CD4-positive, alpha-beta T cell treated with Interleukin-17A for 4 hours (primary cell): ENCODE measurements at places on chromosomes 6 and 20.

GRCh38 chr6:366389-367297, 24.9 kb upstream of the IRF4 start:
- DNase-seq: no peak

- DNase-seq: no peak
Observed at GRCh38 chr6:148470156-148470555, 127.5 kb downstream of the SASH1 start.

DNA sequence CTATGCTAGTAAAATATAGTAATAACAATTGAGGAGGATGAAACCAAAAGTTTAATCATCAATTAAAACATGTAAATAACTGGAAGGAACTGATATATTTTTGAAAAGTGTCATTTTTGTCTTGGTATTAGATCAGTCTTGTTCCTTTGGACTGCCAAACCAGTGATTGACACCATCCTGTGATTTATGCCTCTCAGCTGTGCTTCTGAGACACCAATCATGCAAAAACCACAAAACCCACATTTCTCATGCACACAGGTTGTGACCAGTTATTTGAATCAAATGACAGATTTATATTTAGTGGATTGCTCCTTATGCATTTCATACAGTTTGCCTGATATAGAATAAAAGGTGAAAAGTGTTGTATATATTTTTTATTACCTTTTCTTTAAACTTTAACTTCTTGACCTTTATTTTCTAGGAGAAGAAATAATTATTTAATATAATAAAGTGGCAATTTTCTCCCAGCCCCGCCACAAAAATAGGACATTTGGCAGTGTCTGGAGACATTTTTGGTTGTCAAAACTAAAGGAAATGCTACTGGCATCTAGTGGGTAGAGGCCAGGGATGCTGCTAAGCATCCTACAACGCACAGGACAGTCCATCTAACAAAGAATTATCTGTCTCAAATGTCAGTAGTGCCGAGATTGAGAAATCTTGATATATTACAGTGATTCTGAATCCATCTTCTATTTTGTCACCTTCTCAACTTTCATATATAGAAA, 383.6 kb downstream of the BCKDHB start:
- DNase-seq: no peak

- DNase-seq: no peak
Observed at GRCh38 chr6:143961066-143961465, 47.0 kb downstream of the PLAGL1 start.

- DNase-seq: no peak
Observed at GRCh38 chr6:161444464-161444863, 170.6 kb upstream of the AGPAT4 start.

DNA sequence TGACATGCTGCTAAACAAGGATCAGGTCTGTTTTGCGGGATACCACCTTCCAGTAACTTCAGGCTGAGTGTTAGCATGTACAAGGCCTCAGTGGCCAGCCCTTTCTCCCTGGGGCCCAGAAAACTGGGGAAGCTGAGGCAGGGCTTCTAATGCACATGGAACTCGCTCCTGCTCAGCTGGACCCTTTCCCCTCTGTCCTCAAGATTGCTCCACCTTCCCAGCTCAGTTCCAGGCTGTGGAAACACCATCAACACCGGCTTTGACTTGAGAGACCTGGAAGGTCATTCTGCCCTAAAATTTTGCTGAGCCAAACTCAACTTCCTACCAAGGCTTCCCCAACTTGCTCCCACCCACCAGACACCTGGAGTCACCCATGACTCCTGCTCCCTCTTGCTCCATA, 4.2 kb upstream of the BLCAP start:
- DNase-seq: no peak

- peak; percentile 68 for DNase-seq
Observed at GRCh38 chr20:44651684-44652423, at the start of gene ADA. TSS of gene ADA (minus strand) at chr20:44651699. CDS start at chr20:44651607, 92 bp downstream.

DNA sequence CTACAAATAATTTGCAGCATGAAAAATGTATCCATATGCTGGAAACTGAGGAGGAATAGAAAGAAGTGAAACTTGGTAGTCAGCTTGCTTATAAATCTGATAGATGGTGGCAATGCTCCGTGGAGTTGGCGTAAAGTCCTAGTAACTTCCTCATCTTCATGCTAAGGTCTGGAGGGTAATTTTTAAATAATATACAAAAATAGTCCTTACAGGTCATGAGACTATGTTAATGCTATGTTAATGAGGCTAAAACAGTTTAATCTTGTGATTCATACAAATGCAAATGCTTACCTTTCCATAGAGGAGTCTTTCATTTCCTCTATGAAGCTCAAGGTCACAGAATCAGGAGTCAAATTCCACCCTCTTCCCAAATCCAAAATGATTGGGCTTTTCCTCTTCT, 9.4 kb upstream of the CRIP3 start:
- no peak for DNase-seq

- peak; percentile 47 for DNase-seq
Observed at GRCh38 chr6:35415065-35415891, 36.9 kb upstream of the FANCE start.

- no peak for DNase-seq
Observed at GRCh38 chr20:63747622-63748069, 8.1 kb downstream of the SLC2A4RG start.

DNA sequence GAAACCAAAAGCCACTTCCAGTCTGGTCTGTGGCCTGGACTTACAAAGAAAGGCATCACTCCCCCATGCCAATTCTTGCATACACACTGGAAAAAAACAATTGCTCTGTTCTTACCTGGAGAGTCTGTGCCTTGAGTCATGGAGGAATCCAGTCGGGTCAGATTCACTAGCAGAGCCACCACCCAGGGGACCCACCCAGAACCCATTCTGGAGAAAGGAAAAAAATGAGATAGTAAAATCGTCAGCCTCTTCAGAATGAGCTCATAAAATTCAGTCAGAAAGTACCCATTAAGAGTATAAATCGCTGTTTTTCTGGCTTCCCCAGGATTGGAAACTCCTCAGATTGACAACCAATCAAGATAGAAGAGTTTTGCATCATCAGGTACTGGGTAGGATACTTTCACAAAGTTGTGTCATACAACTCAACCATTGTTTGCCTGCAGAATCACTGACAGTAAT, at the start of gene HLA-DOB:
Gene HLA-DOB (minus strand): TSS at position 257 of the 459 bp plus-strand sequence. CDS start 51 bp downstream, at position 206.
- no peak for DNase-seq

DNA sequence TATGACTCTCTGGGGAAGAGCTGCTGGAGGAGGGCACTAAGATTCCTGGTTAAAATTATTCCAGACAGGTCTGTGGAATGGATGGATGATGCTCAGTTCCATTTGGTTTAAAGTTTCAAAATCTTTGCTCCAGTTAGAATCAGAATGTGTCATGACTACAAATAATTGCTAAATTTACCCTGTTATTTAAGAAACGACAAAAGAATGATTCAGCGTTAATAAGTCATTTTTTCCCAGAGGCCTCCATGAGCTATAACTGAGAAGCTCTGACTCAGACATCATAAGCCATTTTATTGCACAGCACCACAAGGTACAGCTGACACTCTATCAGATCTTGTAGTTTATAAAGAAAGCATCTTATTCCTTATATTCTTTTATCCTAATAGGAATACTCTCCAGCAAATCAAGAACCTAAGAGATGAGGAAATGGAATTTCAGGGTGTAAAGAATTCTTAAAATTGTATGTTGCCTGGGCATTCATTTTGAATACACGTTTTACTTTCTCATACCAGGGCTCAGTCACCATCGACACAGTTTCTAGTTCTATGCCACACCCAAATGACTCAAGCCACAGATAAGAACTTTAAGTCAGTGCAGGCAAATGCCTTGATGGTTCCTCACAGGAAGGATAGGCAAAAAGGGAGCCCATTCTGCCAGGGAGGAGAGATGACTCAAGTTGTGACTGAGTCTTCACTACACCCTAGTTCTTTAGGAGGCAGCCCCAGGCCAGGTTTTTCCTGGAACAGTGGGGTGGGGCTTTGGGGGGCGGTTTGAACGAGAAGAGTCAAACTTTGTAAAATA, 636.0 kb downstream of the MMUT start:
- DNase-seq: no peak

DNA sequence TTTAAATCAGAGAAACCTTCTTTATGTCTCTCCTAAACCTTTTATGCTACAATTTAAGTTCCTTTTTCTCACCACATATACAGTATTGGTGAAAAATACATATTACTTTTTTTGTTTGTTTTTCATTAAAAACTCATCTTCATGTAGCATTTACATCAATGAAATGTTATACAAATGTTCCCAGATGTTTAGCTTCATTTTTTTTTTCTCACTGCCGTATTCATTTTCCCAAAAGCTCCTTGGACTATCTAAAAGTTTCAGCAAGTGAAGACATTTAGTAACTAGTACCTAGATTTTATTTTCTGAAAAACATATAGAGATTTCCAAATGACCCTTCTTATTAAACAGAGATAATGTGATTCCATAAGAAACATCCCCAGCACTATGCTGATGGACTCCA, 128.9 kb downstream of the BMP5 start:
- no peak for DNase-seq
